Foreskin fibroblast (primary cell): ENCODE measurements at places on chromosomes 11 and 22.

GRCh38 chr11:45872651-45873356 lies 12.6 kb upstream of the MAPK8IP1 start:
- DNase-seq: peak; percentile 87

DNA sequence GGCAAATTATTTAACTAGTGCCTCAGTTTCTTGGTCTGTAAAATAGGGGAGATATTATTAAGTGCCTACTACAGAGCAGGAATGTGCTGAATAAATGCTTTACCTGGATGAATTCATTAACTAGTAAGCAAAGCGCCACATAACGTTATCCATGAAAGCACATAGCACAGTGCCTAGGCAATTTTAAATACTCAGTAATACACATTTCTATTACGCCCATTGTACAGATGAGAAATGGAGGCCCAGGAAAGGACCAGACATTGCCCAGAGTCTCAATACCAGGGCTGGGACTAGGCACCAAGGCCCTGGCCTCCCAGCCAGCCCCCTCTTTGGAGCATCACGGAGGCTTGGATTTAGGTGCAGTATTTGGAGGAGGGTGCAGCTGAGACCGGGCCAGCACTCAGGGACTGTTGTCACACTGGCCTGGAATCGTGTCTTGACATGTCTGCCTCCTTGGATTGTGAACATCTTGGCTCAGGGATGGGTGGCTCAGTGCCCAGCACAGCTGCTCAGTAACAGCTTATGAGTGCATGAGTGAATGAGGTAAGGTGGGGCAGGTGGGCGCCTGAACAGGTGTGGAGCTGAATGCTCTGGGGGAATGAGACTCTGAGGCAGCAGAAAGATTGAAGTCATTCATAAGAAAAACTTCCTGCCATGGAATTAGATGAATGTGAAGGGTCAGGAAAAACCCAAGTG lies 42.1 kb upstream of the TPBGL start:
- DNase-seq: no peak

DNA sequence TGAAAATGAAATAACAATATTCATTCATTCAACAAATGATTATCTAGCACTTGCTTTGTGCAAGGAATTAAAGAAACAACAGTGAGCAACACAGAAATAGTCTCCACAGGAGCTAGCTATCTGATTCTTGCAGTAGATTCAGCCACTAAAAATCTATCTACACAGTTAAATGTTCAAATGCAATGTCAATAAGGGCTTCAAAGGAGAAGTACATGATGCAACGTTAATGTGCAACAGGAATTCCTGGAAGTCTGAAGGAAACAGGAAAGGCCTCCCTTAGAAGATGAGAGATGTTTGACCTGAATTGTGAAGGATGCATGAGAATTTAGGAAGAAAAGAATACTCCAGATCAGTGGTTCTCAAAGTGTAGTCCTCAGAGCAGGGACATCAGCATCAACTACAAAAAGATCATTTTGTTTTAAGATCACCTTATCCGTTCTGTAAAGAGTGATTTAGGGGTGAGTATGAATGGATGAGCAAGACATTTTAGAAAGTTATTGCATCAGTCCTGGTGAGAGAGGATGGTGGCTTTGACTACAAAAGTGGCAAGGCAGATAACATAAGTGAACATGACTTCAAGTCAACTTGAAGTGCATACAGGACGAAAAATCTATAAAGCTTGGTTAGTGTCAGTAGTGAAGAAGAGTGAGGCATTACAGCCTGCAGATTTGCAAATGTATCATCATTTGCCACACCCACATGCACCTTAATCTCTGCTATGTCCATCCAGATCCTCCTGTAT lies 96.0 kb downstream of the ETS1 start:
- DNase-seq: no peak

GRCh38 chr11:16933756-16934603 lies 80.2 kb downstream of the PLEKHA7 start:
- no peak for DNase-seq

DNA sequence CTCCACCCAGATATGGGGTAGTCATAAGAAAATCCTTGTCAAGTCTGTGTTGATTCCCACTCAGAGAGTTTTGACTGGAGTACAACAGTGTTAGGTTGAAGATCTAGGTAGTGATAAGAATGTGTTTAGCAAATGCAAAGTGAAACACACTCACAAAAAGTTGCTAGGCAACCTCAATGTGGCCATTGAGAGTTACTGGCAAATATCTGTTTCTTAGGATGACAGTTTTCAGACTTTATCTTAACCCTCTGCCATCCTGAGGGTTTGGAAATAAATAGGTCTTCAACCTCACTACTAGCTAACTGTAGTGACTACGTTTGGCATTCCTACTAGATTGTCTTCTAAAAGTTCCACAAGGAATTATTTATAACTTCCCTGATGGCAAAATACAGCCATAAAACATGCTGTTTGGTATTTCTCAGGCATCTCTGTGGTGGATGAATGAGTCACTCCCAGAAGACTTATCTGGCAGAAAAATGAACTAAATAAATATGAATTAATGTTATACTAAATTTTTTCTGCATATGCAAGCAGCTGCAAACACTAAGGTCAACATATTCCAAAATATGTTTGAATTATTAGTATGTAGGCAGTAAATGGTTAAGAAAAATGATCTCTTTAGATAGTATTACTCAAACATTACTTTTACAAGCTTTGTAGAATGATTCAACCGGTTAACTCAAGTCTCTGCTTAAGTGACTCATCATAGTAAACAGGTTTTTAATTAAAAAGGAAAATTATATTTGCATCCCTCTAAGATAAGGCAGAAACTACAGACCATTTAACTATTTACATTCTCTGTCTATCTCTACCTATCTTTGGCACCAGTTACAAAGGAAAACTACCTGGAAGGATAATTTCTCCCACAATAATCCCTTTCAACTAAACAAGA lies 17.1 kb upstream of the SYTL2 start:
- peak; percentile 68 for DNase-seq

- DNase-seq: peak; percentile 34
These were observed 1.9 kb upstream of the UQCC3 start for GRCh38 chr11:62669420-62670161.

DNA sequence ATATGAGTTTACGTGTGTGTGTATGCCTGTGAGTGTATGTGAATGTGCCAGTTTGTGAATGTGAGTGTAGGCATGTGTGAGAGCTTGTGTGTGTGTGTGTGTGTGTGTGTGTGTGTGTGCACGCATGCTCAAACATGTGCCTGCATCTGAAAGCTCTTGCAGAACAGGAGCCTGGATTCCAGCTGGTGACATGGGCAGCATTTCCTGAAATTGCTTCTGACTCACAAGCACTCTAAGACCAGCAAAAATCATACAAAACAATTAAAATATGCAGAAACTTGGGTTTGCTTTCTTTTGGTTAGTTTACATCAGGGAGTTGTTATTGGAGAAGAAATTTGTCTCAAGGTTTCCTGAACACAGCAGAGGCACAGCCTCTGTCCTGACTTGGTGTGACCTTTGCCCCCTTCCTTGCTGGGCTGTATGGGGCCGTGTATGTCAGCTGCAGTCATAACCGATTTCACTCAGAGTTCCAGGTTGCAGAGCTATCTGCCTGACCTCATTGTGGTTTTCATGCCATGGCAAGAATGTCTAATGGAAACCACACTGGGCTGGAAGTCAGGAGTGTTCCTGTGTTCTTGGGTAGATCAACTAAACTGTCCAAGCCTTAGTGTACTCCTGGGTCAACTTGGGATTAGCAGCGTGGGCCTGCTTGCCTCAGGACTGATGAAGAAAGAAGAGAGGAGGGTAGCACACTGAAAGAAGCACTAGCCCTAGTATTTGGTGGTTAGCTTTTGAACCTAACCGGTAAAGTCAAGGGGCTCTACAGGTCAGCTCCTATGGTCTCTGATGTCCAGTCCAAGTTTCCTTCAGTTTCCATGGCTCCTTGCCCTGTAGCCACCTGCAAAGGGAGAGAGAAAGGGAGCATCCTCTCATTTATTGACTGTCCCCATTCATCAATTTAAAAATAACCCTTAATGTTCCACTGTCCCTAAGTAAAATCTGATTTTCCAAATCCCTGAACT lies 143.7 kb downstream of the SNX19 start:
- DNase-seq: peak; percentile 99

GRCh38 chr11:30635401-30635989 lies 49.3 kb upstream of the MPPED2 start:
- DNase-seq: no peak

DNA sequence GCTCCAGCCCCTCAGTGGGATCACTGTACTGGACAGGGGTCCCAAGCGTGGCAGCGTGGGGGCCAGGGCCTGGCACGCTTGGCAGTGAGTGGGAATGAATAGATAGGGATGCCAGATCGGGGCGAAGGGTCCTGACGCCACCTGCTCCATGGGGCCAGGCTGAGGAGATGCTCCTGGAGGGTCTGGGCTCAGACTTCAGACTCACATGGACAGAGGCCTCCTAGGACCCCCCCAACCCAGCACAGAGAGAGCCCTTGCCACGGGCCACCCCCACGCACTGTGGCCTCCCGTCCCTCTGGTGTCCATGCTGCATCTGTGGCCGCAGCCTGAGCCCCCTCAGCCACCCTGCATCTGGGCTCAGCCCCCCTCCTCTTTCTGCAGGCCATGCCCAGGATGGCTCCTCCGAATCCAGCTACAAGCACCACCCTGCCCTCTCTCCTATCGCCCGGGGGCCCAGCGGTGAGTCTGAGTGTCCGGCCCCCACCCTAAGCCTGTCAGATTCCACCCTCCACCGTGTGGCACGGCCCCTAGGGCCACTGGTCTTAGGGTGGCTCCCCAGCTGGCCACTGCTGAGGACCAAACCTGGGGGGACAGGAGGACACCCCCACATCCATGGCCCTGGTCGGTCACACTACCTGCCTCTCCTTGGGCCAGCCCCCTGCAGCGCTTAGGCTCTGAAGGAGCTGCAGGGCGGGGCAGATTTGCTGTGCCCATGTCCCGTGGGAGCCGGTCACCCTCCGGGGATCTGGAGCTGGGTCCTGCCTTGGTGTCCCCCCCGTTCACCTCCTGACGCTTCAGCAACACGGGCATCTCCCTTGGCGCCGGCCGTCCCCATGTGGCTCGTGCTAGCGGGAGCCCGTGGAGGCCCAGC lies 2.7 kb downstream of the MUC5AC start:
- DNase-seq: no peak

GRCh38 chr11:3044004-3044403 lies 13.2 kb downstream of the CARS1 start:
- DNase-seq: peak; percentile 56

GRCh38 chr11:22432291-22433093 lies 94.3 kb downstream of the SLC17A6 start:
- no peak for DNase-seq
